ENCODE measurements at places on chromosomes 13 and 19.

DNA sequence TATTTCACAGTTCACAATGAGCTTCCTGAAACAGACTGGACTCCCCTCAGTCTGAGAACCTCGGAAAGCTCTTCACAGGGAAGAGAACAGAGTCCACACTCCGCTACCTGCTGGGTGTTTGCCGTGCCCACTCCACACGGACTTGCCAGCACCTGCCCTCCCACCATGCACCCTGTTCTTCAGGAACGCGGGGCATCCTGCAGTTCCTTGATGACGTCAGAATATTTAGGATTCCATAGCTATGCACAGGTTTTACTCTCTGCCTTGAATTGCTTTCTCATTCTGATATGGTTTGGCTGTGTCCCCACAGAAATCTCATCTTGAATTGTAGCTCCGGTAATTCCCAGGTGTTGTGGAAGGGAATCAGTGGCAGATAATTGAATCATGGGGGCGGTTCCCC lies 74.4 kb upstream of the FARP1 start:
- no peak for DNase-seq

DNA sequence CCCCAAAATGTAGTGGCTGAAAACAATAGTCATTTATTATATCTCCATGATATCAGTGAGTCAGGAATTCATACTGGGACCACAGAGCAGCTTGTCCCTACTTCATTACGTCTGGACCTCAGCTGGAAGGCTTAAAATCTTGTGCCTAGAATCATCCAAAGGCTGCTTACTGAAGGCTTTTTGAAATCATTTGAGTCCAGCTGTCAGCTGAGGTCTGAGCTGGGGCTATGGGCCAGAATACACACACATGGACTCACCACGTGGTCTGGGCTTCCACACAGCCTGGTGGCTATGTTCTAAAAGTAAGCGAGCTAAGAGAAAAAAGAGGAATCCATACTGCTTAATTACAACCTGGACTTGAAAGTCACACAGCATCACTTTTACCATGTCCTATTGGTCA lies 209.2 kb downstream of the KCTD12 start:
- DNase-seq, result no peak

GRCh38 chr19:36436531-36436930 lies 18.1 kb upstream of the ZFP82 start:
- DNase-seq, result no peak

DNA sequence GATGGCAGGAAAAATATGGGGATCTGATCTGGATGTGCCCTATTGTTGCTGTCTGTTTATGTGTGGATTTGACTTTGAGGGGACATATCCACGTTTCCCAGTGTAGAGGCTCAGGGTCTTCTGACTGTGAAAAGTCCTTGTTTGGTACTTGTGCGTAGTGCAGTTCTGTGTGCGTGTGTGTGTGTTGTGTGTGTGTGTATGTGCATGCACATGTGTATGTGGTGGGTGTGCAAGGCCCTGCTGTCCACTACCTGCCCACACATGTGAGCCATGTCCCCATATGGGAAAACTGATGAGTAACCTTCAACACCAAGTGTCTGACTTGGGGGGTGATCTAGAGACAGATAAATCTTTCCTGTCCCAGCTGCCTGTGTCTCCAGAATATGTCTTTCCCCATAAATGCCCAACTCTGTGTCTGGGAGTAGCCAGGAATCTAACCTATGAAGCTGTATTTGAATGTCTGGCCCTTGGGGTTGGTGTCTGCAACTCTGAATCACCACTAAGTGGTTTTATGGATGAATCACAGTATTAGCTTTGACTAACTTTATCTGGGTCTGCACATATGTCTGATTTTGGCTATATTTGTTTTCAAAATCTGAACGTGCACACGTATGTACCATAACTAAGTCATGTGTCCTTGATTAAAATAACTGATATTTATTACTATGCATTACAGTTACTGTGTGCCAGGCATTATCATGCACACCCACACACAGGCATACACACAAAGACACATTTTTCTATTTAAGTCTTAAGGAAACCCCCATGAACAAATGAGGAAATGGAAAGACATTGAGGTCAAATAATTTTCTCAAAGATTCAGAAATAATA lies 17.4 kb downstream of the KLK2 start:
- DNase-seq, result no peak

DNA sequence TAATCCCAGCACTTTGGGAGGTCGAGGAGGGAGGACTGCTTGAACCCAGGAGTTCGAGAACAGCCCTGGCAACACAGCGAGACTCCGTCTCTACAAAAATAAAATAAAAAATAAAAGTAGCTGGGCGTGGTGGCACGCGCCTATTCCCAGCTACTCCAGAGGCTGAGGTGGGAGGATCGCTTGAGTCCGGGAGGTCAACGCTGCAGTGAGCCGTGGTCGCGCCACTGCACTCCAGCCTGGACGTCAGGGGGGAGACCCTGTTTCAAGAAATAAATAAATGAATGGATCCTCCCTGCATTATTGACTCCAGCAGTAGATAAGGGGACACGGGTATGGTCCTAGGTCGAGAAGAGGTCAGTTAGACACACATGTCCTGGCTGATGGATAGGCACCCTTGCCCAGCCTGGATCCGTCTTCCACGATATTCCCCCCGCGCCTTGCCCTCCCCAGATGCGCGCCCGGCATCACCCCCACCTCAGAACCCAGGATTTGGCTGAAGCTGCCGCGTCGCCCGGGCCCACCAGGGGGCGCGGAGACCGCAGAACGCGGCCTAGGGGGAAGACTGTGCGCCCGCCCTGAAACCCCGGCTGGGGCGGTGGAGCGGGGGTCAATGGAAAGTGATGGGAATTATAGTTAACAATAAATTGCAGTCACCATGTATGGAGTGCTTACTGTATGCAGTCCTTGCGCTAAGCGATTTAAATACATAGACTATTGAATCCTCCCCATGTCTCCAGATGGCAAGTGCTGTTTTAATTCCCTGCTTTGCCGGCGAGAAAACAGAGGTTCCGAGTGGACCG lies 2.1 kb upstream of the HOOK2 start:
- peak; percentile 94 for DNase-seq

DNA sequence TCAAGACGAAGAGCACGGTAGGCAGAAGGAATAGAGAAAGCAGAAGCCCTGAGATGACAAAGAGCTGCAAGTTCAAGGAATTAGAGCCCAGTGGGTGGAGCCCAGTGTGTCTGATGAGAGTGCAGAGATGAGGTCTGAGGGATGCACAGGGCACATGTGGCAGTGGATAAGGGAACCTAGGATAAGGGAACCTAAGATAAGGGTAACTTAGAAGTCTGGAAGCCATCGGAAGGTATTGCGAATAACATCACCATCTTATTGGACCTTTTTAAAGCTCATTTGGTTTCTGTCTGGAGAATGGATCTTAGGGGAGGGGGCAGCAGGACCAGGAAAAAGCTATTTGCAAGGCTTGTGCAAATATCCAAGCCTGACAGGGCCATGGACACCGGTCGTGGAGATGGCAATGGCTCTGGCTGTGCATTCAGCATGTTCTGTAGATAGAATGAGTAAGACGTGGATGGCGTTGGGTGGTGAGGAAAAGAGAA lies 1.3 kb downstream of the FPR3 start:
- no peak for DNase-seq

DNA sequence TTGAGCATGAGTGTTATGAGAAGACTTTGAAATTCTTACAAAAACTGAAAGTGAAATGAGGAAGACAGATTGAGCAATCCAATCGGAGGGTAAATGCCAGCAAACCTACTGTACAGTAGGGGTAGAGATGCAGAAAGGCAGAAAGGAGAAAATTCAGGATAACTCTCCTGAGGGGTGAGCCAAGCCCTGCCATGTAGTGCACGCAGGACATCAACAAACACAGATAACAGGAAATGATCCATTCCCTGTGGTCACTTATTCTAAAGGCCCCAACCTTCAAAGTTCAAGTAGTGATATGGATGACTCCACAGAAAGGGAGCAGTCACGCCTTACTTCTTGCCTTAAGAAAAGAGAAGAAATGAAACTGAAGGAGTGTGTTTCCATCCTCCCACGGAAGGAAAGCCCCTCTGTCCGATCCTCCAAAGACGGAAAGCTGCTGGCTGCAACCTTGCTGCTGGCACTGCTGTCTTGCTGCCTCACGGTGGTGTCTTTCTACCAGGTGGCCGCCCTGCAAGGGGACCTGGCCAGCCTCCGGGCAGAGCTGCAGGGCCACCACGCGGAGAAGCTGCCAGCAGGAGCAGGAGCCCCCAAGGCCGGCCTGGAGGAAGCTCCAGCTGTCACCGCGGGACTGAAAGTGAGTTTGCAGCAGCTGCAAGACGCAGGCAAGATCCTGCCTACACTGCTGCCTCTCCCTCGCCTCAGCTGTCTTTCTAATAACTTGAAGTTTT lies at the start of gene TNFSF13B:
Gene TNFSF13B, plus strand, starts transcription at position 118 of the 728 bp plus-strand sequence. Its CDS starts 178 bp downstream, at position 296.
- DNase-seq, result peak; percentile 77

GRCh38 chr13:96797136-96797535 lies 197.1 kb downstream of the OXGR1 start:
- DNase-seq, result no peak

GRCh38 chr13:42137856-42138537 lies 89.5 kb downstream of the DGKH start:
- DNase-seq, result no peak

DNA sequence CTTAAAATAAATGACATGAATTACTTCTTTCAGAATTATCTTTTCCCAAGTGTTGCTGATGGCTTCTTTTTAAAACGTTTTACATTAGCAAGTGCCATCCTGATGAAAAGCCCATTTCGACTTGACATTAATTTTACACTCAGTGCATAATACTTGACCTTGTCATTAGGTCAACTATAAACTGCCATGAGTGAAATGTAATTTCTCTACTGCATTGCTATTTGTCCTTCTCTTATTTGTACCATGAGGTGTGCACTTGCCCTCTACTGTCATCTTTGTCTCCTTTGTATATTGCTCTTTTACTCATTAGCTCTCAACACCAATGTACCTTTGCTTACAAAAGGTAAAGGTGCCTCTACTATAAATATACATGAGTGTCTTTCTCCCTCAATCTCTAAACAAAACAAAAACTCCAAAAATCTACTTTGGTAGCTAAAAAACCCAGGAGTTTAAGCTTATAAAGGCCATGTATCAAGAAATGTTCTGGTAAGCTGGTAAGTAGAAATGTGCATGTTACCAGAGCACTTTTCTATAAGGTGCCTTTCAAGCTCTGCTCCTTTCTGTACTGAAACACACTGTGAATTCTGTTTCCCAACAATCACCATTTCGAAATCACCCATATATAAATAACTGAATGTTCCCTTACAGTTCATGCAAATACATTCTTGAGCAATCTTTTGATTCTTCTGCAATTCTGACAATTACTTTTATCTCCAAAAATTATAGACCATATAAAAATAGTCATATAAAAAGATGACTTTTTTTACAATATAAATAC lies 351.4 kb downstream of the SLITRK5 start:
- no peak for DNase-seq

DNA sequence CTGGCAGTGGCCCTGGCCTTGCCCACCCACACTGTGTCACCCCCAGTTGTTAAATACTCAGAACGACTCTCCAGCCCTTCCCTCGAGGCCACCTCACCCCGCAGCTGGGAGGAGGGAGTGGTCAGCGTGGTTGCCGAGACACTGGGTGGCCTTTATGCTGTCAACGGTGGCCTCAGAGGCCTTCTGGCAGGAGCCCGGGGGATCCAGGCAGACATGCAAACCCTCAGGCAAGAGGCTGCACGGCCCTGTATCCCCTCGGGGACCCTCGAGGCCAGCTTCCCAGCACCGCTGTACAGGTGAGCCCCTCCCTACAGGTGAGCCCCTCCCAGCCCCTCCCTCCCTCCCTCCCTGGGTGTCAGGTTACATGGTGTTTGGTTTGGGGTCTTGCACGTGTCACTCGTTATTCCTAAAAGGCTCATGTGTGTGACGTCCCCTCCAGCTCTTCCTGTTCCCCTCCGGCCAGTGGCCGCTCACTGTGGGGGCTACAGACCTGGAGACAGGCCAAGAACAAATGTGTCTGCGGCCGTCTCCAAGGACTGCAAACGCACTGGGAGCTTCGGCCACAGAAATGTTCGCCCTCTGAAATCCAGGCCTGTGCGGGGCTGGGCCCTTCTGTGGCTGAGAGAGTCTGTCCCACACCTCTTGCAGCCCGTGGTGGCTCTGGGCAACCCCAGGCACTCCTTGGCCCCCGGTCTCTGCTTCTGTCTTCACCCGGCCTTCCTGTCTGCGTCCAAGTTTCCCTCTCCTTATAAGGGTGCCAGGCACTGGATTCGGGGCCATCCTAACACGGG lies at the start of gene TEKTIP1:
Gene TEKTIP1, plus strand, starts transcription at position 210 of the 791 bp plus-strand sequence. Its CDS starts 4 bp downstream, at position 214.
- peak; percentile 63 for DNase-seq

DNA sequence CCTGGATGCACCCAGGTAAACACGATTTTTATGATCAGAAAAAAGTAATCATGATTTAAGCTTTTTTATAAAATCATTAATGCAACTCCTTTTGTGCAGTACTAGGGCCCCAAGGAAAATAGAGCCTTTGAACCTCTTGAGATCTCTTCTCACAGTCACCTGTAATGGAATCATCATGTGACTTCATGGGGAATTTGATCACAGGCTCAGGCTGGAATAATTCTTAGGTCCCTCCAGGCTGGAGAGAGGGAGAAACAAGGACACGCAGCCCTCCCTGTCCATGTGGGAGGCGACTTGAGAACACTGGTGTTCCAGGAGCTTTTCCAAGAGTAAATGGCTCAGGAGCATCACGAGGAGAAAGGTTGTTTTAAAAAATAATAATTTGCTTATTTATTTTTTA lies 156.1 kb downstream of the NUFIP1 start:
- DNase-seq, result no peak

DNA sequence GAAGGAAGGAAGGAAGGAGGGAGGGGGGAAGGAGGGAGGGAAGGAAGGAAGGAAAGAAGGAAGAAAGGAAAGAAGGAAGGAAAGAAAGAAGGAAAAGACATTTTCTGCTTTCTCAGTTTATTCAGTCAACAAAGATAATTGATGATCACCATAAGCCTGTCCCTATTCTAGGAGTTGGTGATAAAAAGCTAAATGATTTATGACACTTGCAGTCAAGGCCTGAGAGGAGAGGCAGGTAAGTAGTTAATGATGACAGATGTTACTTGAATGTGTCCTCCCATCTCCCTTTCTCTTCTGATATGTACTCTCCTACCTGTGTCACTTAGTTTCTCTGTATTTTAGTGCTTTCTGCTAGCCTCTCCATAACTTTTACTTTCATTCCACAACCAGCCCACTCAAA lies 141.3 kb downstream of the SLITRK6 start:
- no peak for DNase-seq

GRCh38 chr19:39832341-39833083 lies 1.4 kb downstream of the DYRK1B start:
- peak; percentile 63 for DNase-seq

- no peak for DNase-seq
These were observed 555.4 kb downstream of the SLITRK6 start for GRCh38 chr13:85243831-85244230.

DNA sequence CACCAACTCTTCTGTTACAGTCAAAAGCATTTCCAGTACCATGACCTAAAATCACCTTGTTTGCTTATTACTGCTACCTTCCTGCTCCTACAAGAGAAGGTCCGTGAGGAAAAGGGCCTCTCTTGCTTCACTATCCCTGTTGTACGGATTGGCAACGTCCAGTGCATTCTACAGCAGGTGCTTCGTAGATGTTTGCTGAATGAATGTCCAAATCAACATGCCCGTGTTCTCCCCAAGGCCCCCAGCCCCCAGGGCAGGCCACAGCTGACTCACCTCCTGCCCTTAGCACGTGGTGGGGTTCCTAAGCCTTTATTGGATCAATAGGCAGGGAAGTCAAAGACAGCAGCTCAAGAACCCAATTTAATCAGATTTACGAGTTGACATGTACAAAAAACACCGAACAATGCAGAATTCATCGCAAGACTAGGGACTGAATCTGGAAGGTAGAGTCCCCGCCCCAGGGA lies 5.5 kb upstream of the NAPA start:
- no peak for DNase-seq

- DNase-seq, result no peak
These were observed 12.5 kb downstream of the SLC44A2 start for GRCh38 chr19:10637894-10638293.

- no peak for DNase-seq
These were observed 4.3 kb upstream of the CEACAM19 start for GRCh38 chr19:44666852-44667556.
